NCI-H1436 (cell line): ENCODE measurements at places on chromosomes 3 and 15.

DNA sequence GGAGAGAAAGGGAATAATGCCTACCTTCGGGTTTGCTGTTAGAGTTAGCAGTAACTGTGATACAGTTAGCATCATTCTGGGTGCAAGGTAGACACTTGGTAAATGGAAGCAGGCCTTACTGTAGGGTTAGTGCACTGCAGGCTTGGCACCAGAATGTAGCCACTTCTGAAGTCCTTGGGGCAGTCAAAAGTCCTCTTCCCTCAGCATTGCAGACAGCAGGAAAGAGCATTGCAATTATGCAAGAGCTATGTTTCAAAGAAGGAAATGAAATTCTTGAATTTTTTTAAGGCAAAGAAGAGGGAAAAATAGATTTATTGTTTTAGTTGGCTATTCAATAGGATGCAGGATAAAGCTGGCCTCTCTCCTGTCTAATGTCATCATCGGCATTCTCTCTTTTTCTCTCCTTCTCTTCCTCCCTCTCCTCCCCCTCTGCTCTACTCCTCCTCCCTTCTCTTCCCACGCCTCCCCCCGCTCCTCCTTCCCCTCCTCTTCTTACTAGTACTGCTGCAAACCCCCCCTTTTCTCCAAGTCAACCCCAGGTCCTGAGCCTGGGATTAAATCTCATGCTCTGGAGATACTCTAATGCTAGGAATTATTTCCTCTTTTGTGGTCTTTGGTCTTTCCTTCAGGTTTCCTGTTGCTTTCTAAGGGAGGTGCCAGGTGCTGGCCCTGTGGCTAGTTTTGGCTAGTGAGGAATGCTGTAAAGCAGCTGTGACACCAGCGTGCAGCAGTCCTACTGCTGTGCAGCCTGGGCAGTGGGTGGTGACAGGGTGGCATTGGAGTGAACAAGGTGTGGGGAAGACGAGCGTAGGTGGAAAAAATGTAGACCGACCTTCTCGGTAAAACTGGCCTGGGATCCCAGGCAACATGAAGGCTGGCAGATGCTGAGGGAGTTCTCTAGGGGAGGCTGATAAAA is 21.7 kb downstream of the EEFSEC start:
- no peak for DNase-seq

DNA sequence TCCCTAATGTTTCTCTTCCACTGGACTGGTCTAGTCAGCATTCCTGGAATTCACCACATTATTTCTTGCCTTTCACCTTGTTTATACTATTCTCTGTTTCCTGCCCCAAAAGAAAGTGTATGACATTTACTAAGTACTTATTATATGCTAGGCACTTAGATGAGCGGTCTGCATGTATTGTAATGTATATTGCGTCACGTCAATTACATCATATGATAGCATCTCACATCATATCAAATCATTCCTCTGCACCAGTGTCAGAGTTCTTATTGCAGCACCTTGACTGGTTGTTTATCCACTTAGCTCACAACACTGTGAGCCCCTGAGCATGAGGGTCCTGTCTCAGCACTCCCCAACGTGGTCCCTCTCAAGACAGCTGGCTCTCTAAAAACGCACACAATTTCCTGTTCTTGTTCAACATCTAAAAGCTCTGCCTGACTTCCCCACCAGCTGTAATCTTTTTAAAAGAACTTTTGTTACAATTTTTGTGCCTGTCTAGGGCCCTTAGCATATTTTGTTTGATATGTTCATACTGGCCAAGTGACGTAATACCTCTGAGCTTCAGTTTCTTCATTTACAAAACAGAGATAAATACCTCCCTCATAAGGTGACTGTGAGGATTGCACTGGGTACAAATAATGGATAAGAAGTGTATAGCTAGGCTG is 58.8 kb downstream of the ARHGAP31 start:
- no peak for DNase-seq

DNA sequence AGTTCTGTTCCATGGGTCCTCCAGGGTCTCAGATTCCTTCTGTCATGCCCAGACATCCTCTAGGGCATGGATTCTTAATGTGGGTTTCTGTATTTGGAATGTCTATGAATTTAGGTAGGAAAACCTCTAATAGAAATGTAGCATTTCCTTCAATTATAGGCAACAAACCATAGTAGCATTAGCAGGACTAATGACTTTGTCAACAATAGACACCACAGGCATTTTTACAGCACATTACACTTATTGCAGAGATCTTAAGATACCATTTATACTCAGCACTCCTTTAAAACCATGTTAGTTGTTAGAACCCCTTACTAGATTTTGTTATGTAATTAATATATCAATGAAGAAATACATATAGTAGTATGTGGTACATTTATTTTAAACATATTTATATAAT is 77.8 kb upstream of the TBC1D5 start:
- DNase-seq, result no peak

DNA sequence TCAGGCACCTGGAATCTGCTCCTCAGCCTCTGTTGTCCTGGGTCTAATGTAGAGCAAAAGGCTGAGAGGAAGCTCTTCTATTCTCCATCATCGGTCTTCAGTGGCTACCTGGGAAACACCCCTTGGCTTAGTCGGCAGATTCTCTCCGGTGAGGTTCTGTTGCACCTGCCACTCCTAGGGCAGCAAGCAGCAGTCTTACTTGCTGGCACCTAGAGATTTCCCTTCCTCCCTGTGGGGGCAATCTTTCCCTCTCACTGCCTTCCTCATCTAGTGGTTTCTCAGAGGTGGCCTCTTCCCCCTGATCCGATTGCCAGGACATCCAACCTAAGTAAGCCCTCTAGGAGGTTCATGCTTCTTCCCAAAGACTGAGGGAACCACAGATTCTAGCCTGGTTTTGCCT is 60.8 kb downstream of the PLS1 start:
- no peak for DNase-seq

DNA sequence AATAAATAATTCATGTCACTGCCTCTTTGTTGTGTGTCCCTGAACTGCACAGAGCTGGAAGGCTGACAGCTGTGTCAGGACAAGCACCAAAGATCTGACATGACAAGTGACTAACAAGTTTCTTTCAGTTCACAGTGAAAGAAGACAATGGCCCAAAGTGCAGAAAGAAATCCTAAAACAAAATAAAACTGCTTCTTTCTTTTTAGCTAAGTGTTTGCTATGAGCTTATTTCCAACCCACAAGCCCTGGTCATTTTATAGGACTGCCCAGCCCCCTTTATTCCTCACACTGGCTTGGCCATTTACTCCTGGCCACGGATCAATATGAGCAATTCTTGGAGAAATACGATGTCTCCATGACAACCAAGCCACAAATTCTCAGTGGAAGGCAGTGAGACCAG is 238.5 kb downstream of the WDR72 start:
- no peak for DNase-seq
